NCI-H2107 (cell line): ENCODE measurements at places on chromosomes 3 and 15.

DNA sequence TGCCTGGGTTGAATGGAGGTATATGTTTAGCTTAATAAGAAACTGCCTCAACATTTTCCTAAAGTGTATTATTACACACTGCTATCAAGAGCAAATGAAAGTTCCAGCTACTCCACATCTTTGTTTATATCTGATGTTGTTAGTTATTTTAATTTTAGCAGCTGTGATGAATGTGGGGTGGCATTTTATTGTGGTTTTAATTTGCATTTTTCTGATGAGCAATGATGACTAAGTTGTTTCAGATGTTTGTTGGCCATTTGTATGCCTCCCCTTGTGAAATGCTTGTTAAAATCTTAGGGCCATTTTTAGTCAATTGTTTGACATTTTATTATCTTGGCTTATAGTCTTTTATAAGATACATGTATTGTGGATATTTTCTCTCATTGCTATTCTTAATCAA, 260.4 kb upstream of the SLCO3A1 start:
- no peak for DNase-seq

DNA sequence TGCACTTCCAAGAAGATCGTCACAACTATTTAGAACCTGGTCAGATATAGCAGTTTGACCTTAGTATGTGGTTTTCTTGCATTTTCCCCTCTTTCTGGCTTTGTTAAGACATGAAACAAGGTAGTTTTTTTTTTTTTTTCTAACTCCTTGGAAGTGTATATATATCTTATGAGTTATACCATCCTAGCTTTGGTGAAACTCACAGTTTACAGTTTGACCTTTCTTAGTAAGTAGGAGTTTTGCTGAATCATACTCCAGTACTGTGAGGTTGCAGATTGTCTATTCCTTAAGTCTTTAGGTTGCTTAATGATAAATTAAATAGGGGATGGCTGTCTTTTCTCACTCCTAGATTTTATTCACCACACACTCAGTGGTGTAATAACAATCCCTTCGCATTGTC, 325.0 kb downstream of the RBMS3 start:
- no peak for DNase-seq

DNA sequence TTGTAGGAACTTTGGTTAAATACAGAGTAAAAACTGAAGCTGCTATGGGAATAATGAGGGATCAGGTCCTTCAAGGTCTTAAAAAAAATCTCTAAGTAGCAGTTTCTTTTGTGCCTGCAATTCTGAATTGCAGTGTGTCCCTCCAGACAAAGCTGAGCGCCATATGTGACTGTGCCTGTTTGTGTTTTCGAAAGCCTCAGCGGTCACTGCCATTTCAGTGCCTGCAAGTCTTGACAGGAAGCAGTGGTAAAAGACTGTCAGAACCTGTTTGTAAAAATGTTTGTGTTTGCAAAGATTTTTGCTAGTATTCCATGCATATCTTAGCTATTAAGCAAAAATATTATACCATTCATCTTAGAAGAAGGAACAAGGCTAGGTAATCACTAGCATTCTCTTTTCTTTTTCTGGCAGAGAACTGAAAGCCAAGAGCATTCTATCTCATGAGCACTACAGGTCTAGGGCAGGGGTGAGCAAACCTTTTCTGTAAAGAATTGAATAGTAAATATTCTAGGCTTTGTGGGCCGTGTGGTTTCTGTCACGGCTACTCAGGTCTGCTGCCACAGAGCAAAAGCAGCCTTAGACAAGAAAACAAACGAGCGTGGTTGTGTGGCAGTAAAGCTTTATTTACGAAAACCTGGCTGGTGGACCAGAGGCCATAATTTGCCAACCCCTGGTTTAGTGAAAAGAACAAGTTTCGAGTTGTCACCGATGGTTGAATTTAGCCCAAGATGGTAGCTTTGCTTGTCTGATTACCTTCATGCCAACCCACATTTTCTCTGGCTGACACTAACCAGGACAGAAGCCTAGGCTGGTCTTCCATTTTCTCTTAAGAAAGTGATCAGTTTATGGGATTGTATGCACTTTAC, 134.4 kb downstream of the CACNA1D start:
- no peak for DNase-seq

GRCh38 chr3:145639875-145640274, 521.1 kb downstream of the PLOD2 start:
- no peak for DNase-seq
